ENCODE measurements at places on chromosomes 3 and 15.

DNA sequence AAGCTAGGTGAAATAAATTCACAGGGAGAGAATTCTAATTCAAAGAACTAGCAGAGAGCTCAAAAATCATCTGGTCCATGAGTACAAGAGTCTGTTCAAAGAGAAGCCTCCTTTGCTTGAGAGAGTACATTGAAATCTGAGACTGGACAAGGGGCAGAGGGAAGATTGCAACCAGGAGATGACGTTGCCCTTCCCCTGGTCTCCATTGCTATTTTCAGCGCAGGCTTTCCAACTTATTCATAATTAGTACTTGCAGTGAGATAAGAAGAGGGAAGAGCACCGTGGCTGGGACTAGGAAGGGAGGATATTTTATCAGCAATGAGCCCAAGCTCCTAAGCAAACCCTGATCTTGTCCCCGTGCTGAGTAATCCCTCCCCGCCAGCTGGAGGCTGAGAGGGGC lies 251.8 kb upstream of the RORA start:
- H3K4me1 ChIP-seq = no peaks in the 10 kb centered on the region
- no peak overlapping the region for H3K4me3 ChIP-seq
- peaks cover 6% of the 10 kb centered on the region for H3K27me3 ChIP-seq
- H3K36me3 ChIP-seq = no peaks in the 10 kb centered on the region
- no peak overlapping the region for H3K27ac ChIP-seq

DNA sequence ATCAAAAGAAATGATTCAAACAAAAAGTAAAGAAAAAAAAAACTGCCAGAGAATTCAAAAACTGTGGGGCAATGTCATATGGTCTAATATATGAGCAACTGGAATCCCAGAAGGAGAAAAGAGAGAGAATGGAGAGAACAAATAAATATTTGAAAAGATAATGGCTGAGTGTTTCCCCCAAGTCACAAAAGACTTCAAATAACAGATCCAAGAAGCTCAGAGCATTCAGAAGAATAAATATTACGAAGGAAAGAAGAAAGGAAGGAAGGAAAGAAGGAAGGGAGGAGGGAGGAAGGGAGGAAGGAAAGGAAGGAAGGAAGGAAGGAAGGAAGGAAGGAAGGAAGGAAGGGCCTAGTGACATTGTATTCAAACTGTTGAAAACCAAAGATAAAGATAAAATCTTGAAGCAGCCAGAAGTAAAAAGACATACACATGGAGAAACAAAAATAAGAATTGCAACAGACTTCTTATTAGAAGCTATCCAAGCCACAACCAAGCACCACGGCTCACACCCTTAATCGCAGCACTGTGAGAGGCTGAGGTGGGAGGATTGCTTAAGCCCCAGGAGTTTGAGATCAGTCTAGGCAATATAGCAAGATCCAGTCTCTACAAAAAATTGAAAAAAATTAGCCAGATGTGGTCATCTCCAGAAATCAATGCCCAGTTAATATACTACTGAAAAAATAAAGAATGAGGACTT lies 118.9 kb upstream of the IGSF10 start:
- no peak for DNase-seq
- no peak overlapping the region for H3K4me3 ChIP-seq
- no peaks in the 10 kb centered on the region for H3K4me1 ChIP-seq
- no peaks in the 10 kb centered on the region for H3K27me3 ChIP-seq

DNA sequence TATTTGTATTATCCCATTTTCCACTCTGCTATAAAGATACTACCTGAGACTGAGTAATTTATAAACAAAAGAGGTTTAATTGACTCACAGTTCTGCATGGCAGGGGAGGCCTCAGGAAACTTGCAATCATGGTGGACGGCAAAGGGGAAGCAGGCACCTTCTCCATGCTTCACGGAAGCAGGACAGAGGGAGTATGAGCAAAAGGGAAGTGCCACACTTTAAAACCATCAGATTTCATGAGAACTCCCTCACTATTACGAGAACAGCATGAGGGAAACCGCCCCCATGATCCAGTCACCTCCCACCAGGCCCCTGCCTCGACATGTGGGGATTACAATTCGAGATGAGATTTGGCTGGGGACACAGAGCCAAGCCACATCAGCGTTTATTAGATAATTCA lies 172.8 kb downstream of the NR2F2 start:
- no peaks in the 10 kb centered on the region for H3K4me1 ChIP-seq
- H3K27me3 ChIP-seq = peaks cover 2% of the 10 kb centered on the region
- no peak overlapping the region for H3K4me3 ChIP-seq
- DNase-seq = no peak

DNA sequence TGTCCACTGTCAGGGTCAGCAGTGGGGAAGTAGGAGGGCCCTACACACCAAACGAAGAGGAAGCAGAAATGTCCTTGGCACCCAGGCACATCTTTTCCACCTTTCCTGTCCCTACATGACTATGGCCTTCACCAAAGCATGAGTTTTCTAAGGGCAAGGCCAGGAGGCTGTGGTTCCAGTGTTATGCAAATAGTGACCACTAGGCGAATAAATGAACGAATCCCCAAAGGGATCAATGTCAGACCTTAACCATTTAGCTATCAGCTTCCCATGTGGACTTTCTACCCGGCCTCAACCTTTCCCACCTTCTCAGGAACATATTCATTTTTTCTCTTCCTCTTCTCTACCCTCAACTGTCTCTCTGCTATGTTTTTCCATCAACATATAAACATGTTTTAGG lies 63.1 kb downstream of the NTRK3 start:
- H3K27me3 ChIP-seq = peaks cover 5% of the 10 kb centered on the region
- H3K4me1 ChIP-seq = no peaks in the 10 kb centered on the region
- no peak for DNase-seq
- no peak overlapping the region for H3K27ac ChIP-seq
- no peaks in the 10 kb centered on the region for H3K36me3 ChIP-seq

GRCh38 chr15:62348623-62349022 lies 183.5 kb upstream of the C2CD4B start:
- H3K4me3 ChIP-seq = no peak overlapping the region
- H3K4me1 ChIP-seq = peaks cover 7% of the 10 kb centered on the region
- H3K27ac ChIP-seq = no peak overlapping the region
- H3K36me3 ChIP-seq = no peaks in the 10 kb centered on the region
- H3K27me3 ChIP-seq = no peaks in the 10 kb centered on the region

DNA sequence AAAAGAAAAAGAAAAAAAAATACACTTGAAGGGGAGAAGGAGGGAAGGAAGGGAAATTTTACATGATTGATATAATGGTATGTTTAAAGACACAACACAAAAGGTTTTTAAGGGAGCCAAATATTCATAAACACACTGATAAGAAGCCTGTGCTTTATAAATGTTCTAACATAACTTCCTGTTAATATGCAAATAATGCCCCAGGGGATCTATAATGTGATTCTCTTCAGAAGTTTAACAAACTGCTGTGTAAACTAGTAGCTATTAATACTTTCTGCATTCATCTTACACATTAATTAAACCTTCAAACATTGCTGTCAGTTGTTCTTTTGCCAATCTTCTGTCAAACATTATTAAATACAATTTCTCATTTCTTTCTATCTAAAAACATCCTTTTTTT lies 231.6 kb downstream of the TJP1 start:
- H3K4me1 ChIP-seq = no peaks in the 10 kb centered on the region
- no peaks in the 10 kb centered on the region for H3K36me3 ChIP-seq
- H3K27ac ChIP-seq = no peak overlapping the region
- no peak overlapping the region for H3K4me3 ChIP-seq

GRCh38 chr3:194640829-194641228 lies 7.6 kb upstream of the TMEM44 start:
- no peak overlapping the region for H3K4me3 ChIP-seq
- H3K36me3 ChIP-seq = peaks cover 24% of the 10 kb centered on the region
- no peak for DNase-seq
- no peak overlapping the region for H3K27ac ChIP-seq

DNA sequence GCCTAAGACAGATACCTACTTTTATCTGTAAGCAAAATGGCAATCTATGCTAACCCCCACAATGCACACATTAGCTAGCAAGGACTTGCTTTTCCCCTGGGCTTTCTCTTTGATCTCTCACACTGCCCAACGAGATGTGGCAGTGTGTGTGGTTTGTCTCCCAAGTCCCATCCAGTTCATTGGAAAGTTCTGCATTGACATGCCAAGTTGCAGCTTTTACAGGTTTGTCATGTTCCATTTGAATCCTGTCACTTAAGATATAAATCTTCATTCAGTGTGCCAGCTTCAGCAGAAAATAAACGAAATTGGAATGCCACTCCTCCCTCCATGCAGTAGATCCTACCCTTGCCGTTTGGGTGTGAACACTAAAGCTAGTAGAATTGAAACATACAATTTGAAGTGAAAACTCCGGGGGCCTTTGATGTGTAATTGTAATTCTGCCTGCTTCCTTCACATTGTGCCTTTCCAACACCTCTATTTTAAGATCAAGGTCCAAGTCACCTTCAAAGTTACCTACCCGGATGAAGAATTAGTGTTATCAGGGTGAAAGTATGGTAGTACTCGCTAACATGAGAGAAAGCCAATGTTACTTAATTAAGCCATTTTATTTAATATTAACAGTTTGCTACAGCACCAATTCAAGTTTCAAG lies 130.9 kb upstream of the BHLHE40 start:
- H3K36me3 ChIP-seq = no peaks in the 10 kb centered on the region
- H3K27me3 ChIP-seq = no peaks in the 10 kb centered on the region
- no peak for DNase-seq
- H3K4me1 ChIP-seq = peaks cover 92% of the 10 kb centered on the region

DNA sequence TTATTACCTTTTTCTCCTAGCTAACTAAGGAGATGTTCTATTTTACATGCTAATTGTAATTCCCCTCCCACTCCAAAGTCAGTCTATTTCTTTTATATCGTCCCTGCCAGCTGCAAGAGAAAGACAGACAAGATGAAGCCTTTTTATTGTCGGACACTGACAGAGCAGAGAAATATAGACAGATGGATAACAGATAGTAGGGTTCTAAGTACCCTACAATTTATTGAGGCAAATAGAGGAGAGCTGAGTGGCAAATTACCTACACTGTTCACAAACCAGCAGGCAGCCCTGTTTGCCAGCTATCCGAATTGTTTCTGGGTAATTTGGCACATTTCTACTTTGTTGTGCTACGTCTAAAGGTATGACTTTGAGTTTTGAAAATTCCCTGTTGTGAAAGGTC lies 392.3 kb upstream of the ZNF717 start:
- no peak for DNase-seq
- H3K4me3 ChIP-seq = no peak overlapping the region
- H3K36me3 ChIP-seq = no peaks in the 10 kb centered on the region
- H3K27ac ChIP-seq = no peak overlapping the region
- no peaks in the 10 kb centered on the region for H3K27me3 ChIP-seq
- no peaks in the 10 kb centered on the region for H3K4me1 ChIP-seq

DNA sequence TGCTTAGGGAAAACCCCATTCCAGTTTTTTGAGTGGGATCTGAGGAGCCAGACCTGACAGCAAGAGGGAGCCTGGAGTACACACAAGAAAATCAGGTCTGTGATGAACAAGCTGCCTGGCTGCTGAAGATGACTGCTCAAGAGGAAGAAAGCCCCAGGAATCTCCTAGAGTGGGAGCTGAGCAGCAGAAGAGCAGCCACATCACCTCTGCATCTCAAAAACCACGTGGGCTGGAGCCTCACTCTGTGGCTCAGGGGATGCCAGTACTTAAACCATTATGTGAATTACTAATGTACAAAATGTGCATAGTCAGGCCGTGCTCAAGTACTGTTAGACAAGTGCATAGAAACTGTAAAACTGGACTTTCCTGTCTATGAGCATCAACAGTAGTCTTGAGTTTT lies 52.4 kb downstream of the SLC9A9 start:
- no peak for DNase-seq
- H3K36me3 ChIP-seq = peaks cover 28% of the 10 kb centered on the region
- no peak overlapping the region for H3K4me3 ChIP-seq
- H3K27me3 ChIP-seq = no peaks in the 10 kb centered on the region
- H3K4me1 ChIP-seq = no peaks in the 10 kb centered on the region

GRCh38 chr3:182268711-182269110 lies 524.6 kb upstream of the ATP11B start:
- no peak for DNase-seq
- no peaks in the 10 kb centered on the region for H3K4me1 ChIP-seq
- H3K27ac ChIP-seq = no peak overlapping the region
- no peak overlapping the region for H3K4me3 ChIP-seq
- no peaks in the 10 kb centered on the region for H3K27me3 ChIP-seq

- H3K27me3 ChIP-seq = no peaks in the 10 kb centered on the region
- H3K27ac ChIP-seq = no peak overlapping the region
- H3K4me1 ChIP-seq = no peaks in the 10 kb centered on the region
- no peaks in the 10 kb centered on the region for H3K36me3 ChIP-seq
Observed at GRCh38 chr3:154862265-154862664, 217.9 kb upstream of the MME start.

DNA sequence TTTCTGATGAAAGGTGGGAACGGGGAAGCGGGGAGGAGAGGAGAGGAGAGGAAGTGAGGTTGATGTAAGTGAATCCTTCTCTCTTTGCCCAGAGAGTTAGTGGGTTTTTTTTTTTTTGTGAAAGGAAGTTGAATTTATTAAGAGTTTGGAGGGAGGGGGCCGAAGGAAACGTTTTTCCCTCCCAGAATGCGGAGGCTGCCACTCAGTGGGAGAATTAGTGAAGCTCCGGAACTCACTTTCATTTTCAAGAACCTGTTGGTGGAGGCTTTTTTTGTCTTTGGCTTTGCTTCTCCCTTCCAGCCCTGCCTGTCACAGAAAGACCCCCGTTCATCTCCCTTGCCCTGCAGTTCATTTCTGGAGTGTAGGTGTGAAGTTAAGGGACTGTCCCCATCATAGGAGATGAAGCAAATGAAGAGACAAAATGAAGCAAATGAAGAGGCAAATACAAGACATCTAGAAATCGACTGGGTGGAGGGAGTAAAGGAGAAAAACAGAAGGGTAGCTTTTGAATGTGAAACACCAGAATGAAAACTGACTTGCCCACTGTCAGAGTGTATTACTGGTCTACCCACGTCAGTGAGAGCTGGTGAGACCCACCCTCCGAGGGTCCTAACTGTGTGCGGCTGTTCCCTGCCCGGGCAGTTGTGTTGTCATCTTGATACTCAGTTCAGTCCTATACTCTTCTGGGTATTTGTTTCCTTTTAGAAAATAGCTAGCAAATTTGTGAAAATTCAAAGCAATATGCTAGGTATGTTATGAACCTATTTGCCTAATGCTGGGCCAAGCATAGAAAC lies 91.5 kb downstream of the ITPR1 start:
- H3K27me3 ChIP-seq = peaks cover 2% of the 10 kb centered on the region
- peak; percentile 13 for DNase-seq
- H3K4me3 ChIP-seq = peak overlapping the region; percentile 88

- H3K4me1 ChIP-seq = no peaks in the 10 kb centered on the region
- no peak overlapping the region for H3K27ac ChIP-seq
- H3K27me3 ChIP-seq = peaks cover 4% of the 10 kb centered on the region
- DNase-seq = no peak
- no peaks in the 10 kb centered on the region for H3K36me3 ChIP-seq
Observed at GRCh38 chr3:130354430-130354829, 9.0 kb downstream of the COL6A5 start.

All from immature natural killer cell (primary cell).